Hair follicle dermal papilla cell (primary cell): ENCODE measurements at places on chromosomes 16 and 17. TPM values are rescaled to one million over a fixed set of nuclear protein-coding genes. Genes with fewer than 3 reads are reported as not detected.

Gene OR1F1
- not detected in 2 replicates for total RNA-seq

Gene KRT33A
- not detected in 2 replicates for total RNA-seq

Gene GAS2L2
- not detected in 2 replicates for total RNA-seq

Gene CHRNE
- total RNA-seq: 4.7 and 5.8 TPM in 2 replicates

Gene KRT33B
- not detected in 2 replicates for total RNA-seq
